RWPE1 (cell line): ENCODE measurements at places on chromosomes 2 and 18.

DNA sequence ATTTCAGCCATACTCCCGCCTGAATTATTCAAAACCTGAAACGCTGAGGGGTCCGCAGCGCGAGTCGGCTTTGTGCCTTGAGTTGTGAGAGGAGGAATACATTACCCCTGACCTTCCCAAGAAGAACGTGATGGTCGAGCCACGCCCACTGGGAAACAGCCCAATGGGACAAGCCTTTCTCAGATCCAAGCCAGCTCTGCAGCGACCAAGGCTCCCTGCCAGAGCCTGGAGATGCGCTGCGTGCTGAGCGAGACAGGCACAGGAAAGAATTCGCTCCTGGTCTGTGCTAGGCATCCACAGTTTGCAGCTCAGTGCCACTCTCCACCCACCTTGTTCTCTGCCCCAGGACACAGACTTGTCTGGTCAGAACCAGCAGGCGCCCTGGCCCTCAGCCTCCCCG, 74.1 kb upstream of the GLI2 start:
- DNase-seq = no peak

DNA sequence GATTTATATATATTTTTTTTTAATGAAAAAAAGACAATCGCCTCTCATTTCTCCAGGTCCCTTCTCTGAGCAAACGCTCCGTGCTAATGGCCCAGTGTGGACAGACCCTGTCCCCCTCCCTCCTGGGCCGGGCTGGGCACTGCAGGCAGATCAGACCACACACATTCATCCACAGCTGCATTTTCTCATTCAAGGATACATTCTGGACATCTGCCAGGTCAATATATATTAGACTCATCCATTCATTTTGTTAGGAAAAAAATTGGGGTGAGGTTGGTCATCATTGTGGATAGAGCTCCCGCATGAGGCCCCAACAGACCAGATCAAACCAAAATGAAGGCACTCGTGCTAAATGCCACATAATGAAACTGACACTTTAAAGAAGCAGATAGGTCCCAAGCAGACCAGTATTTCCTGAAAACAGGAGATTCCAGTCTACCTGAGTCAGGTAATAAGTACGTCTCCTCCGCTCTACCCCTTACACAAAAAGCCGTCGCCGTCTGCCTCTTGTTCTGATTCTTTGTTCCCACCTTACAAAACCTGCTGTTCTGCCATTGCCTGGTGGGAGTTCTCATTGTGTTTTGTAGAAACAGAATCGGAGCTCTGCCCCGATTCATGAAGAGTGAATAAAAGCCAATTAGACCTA, 15.4 kb upstream of the OTOS start:
- no peak for DNase-seq

DNA sequence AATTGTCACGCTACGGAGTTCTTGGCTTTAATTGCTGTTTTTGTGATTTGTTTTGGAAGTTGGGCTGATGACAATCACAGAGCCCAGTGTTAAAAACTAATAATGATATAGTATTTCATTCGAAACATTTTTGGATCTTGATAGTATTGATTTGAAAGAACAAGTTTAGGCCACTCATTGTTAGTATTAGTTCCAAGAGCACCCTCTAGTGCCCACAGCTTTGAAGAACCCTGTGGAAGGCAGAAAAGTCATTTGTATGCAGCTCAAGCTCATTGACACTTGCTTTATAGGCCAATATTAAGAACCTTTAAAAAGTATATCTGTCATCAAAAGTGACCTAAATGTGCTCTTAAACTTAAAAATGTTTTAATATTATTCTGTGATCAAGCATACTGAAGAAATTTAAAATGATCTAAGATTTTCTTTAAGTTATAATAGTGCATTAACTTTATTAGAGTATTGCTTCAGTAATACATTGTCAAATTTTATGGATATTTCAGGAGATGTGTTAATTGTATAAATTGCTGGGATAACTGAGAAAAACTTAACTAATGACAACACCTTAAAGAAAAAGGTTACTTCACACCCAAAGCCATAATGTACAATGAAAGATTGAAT, 191.0 kb downstream of the GRB14 start:
- DNase-seq = peak; percentile 30

GRCh38 chr2:232504438-232504837, 15.8 kb upstream of the PRSS56 start:
- no peak for DNase-seq

DNA sequence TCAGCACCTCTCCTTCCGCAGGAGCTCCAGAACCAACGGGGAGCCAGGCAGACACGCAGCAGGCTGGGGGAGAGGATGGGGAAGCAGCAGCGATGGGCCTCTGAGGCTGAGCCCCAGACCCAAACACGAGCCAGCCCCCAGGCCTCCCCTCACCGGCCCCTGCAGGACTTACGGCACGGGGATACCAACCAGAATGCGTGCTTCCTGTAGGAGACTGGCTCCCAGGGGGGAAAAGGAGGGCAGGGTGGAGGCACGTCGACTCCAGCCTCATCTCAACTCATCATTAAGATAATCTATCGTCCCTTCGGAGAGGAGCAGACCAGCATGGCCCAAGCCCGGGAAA, 495.1 kb upstream of the MYT1L start:
- DNase-seq = no peak

GRCh38 chr2:8805278-8806210, 31.9 kb downstream of the KIDINS220 start:
- DNase-seq = no peak

GRCh38 chr2:68971591-68972231, 2.7 kb upstream of the GKN1 start:
- peak; percentile 54 for DNase-seq

GRCh38 chr2:152559008-152559407, 158.3 kb downstream of the PRPF40A start:
- DNase-seq = no peak

DNA sequence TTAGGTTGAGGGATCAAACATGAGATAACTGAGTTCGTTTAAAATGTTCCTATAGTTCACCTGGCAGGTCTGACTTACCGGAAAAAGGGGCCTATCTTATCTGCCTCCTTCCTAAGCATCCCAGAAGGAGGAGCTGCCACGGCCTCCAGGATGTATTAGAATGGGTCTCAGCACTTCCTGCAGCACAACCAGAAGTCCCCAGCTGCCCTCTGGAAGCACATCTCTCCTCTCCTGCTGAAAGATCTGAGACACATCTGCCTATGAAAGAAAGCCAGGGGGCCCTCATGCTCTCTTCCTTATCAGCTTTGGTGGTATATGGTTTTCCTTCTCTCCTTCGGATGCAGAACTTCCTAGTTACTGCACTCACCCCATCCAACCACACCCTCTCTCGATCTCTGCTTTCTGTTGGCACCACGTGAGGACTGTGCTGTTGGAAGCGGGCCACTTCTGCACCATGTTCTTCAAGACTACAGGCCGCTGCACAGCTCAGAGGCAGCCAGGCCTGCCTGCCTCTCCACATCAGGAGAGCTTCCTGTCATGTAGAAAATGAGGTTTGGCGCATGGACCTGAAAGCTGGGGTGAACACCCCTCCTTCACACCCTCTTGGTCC, 6.5 kb downstream of the IGFBP5 start:
- no peak for DNase-seq

DNA sequence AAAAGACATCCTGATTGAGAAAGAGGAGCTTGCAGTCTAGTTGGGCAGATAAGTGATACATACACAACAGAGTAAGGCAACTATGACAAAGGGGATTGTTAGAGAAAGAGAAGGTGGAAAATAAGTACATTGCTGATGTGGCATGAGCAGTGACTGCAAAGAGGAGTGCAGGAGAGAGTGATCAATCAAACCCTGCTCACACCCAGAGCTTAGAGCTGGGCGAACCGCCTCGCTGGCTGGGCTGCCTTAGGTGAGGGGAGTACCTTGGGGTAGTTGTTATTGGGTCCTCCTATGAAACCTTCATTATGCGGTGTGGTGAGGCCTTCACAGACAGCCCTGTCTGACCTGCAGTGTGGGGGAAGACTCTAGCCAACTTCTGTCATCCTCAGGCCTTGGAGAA, 161.7 kb downstream of the FHOD3 start:
- no peak for DNase-seq

DNA sequence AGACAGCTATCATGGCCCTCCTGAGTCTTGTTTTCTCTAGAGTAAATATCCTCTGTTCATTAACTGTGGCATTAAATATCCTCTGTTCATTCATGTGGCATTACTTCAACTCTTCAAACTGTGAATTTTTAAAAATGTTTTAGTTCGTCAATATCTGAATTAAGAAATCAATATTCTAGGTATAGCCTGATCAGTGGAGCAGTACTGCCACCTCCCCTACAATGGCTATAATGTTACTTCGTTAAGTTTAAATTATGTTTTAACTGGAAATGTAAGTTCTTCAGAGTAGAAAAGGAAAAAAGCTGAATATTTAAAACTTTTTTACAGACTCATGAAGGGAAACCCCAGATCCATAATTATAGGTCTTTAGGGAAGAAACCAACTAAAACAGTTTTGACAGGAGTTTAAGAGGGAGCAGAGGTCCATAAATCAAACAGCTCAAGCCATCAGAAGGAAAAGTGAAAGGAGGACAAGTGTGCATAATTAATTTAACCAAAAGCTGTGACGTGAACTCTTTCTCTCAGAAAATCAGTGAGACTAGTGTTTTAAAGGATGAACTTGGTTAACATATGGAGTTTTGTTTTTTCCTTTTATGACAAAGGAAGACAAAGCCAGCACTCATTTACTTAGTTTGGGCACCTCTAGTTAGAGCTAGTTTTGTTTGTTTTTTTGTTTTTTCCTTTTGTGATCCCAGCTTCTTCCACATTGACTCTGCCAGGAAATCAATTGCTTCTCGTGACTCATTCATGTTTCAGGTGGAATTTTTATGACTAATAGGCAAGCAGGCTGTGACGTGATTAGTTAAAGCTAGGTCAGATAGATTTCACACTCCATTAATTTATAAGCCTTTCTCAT, 44.9 kb downstream of the RBBP8 start:
- DNase-seq = peak; percentile 62

- DNase-seq = no peak
Measured at GRCh38 chr18:13275075-13275474, 56.5 kb downstream of the LDLRAD4 start.

DNA sequence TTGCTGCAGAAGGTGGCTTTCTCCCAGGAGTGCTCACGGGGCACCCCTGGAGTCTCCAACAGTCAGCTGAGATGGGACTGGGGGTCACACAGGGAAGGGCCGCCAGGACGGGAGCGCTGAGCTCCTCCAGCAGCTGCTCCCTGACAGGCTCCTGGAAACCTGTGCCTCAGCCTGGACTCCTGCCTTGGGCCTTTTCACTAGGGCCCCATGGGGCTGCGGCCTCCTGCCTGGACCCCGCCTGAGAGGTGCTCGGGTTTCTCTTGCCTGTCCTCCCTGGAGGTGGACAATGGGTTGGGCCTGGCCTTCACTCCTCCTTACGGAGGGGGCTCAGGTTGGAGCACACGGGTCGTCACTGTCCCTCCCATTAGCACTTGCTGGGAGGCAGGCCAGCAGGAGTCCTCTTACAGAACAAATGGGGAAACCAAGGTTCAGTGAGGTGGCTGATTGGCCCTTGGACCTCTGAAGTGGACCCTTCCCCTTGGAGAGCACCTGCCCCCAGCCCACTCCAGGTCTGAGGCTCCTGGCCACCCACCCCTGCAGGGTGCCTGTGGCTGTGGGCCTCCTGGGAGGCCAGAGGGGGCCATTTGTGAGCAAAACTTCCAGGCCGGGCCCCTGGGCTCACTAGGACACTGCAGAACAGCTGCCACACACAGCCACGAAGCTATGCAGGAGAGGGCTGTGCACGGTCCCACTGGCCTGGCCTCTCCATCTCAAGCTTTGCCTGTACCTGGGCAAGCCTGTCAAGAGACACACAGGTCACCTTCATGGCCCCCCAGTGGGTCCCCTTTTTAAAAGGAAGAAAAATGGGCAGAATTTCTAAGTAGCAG, 57.1 kb upstream of the ODC1 start:
- DNase-seq = no peak

- DNase-seq = no peak
Measured at GRCh38 chr2:233281992-233282603, 25.5 kb upstream of the SAG start.

GRCh38 chr2:1518331-1518803, 105.1 kb downstream of the TPO start:
- DNase-seq = no peak

- DNase-seq = no peak
Measured at GRCh38 chr18:48676346-48676745, 137.5 kb downstream of the CTIF start.

- DNase-seq = no peak
Measured at GRCh38 chr2:174775571-174775980, 11.3 kb upstream of the CHRNA1 start.

GRCh38 chr2:10787176-10787968, 25.2 kb downstream of the PDIA6 start:
- no peak for DNase-seq

DNA sequence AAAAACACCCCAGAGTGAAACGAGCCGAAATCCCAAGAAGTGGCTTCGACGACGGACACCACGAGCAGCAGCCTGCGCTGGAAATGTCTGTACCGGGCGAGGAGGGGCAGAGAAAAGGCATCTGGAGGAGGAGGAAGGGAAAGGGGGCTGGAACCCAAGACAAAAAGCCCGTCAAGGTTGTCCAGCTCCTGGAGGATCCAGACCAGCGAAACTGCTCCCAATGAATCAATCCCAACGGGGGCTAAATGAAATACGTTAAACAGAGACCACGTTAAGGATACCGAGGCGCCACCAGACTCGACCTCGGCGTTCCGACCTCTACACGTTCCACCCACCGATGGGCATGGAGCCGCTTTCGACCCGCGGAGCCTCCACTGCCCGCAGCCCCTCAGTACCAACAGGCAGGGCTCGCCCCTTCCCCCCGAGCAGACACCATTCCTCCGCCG, 400 bp downstream of the CCDC88A start:
- peak; percentile 9 for DNase-seq

DNA sequence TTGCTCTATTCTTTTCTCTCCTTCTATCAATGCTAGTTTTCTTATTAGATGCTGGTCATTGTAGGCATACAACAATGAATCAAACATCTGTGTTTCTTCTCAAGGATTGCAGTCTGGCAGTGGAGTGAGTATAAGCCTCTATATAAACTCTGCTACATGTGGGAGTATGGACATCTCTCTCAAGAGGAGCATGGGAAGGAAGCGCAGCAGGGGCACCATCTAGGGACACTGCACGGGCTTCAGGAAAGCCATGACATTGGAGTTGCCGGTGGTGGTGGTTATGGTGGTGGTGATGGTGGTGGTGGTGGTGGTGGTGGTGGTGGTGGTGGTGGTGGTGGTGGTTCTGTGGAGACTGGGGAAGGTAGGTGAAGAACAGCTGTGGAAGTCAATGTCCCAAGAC, 462.6 kb downstream of the RNF144A start:
- DNase-seq = no peak

DNA sequence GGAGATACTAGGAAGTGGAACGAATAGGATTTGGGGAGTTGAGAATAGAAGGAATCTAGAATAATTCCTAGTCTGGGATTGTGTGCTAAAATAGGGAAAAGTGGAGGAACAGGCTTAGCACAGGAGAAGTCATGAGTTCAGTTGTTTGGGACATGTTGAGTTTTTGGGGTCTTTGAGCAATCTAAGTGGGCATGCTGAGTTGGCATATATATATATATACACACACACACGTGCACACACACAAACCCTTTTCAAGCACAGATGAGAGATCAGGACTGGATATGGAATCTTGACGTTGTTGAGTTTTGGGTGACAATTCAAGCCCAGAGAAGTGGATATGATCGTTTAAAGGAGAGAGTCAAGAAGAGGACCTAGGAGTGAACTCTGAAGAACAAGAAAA, 168.2 kb upstream of the CHST9 start:
- DNase-seq = no peak
